ENCODE measurements at places on chromosomes 2 and 18.

DNA sequence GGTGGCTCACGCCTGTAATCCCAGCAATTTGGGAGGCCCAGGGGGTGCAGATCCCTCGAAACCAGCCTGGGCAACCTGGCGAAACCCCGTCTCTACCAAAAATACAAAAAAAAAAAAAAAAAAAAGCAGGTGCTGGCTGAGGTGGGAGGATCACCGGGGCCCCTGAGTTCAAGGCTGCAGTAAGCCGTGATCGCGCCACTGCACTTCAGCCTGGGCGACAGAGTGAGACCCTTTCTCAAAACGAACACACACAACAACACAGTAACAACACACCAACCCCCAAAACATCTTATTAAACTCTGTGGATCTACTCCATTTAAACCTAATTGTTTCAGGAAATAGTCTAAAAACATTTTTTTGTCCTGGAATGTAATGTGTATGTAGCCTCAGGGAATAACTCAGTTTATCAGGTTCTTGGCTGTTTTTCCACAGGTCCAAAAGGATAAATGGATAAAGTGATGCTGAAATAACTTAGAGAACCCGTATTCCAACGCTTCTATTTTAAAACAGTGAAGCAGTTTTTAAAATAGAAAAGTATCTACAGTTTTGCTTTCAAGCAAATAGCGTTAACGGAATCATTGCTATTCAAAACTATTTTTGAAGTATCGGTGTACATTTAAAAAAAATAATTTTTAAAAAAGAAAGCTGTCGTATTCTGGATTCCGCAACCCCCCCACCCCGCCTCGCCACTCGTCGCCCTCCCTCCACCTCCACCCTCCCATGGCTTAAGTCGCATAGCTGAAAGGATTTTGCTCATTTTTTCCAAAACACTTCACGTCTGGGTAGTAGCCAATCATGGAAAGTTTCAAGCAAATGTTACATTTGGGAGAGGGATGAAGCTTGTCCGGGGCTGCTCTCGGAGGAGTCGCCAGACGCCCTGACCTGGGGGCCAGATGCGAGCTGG is 895 bp upstream of the GLS start:
- DNase-seq: no peak

DNA sequence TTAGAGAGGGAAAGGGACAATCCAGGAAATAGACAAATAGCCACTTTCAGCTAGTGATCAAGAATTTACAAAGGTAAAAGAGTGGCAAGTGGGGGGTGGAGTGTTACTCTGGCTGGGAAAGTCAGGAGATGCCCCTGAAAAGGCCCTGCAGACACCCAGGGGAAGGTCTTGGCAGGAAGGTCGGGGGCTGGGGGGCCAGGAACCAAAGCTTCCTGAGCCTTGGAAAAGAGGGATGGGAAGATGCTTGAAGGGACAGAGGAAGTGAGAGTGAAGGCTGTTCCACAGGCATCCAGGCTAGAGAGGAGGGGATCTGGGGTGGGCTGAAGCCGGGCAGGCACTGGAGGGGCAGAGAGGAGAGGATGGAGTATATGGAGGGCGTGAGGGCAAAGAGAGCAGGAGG is 3.9 kb upstream of the TMEM37 start:
- no peak for DNase-seq

DNA sequence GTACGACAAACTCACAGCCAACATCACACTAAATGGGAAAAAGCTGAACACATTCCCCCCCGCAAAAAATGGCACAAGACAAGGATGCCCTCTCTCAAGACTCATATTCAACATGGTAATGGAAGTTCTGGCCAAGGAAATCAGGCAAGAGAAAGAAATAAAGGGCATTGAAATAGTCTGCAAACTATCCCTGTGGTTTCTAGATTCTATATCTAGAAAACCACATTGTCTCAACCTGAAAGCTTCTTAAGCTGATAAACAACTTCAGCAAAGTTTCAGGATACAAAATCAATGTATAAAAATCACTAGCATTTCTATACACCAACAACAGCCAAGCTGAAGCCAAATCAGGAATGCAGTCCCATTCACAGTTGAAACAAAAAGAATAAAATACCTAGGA is 294.6 kb upstream of the CYP26B1 start:
- DNase-seq: no peak

- no peak for DNase-seq
Observed at GRCh38 chr2:20675701-20676352, 8.9 kb downstream of the GDF7 start.

DNA sequence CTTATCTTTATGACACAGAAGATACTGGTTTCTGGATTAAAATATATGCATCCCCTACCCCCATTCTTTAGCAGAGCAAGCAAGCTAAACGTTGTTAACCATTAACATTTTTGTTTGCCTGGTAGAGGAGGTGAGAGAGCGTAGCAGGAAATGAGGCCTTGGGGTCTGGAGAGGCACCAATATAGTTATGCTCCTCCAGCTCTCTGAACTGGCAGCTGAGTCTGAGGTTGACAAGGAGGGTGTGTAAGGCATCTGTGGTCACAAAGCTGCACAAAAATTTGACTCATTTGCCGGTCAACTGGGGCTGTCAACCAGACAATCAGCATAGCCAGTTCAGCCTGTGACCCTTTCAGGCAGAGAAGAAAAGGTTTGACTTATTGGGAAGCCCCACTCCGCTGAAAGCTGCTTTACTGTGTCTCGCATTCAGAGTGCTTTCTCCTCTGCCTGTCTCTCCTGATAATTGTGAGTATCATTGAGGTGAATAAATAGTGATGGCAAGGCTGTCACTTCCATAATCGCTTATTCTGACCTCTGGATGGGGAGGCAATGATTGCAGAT is 647.5 kb upstream of the SETBP1 start:
- DNase-seq: no peak

DNA sequence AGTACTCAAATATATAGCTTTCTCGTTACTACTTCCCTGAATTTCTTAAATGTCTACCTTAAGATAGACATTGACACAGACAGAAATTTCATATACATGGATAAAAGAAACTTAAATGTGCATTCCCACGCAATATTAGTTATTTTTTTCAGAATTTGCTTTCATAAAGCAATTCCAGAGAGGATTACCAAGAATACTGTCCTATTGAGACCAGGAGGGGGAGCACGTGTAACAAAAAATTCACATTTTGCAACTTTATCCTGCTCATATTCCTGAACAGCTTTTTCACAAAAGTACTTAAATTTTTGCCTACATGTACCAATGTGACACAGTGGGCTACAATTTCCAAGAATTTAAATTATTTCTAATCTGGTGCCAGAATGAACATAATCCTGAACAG is 30.7 kb upstream of the ERCC3 start:
- peak; percentile 37 for DNase-seq

GRCh38 chr2:9144046-9144445 is 62.6 kb upstream of the ASAP2 start:
- DNase-seq: no peak

GRCh38 chr2:221156062-221156734 is 415.9 kb downstream of the EPHA4 start:
- peak; percentile 64 for DNase-seq

DNA sequence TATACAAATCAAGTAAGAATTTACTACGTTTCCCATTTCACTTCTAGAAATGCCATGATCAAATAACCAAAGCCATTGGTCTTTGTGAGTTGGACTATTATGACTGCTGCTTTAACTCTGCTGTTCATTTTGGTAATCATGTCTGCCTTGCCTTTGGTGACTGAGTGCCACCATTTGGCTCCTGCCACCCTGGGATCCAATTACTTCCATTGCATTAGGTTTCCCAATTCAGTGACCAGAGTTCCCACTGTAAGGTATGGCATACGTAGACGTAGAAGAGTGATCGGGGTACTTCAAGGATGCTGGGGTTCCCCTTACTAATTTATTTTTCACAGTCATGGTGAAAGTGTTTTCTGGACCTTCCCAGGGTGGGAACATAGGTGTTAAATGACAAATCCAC is 90.1 kb downstream of the SPIRE1 start:
- DNase-seq: no peak

- DNase-seq: no peak
Observed at GRCh38 chr18:36648803-36649202, 180.0 kb downstream of the TPGS2 start.

- DNase-seq: no peak
Observed at GRCh38 chr2:232893834-232894233, 23.8 kb downstream of the SNORC start.

DNA sequence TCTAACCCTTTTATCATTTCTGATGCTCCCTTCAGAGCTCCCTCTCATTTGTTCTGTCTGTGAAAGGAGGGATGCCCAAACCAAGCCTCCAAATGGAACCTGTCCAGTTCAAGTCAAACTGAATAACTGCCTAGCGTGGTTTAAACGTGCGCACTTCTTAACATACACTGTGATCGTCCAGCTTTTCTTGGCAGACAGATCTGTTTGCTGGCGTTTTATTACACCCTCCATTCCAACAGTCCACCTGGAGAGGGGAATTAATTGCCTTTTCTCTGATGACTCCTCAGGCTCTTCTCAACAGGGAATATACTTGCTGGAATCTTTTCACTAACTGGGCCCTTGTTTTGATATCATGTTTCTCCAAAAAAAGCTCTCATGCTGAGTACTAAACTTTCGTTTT is 379.2 kb upstream of the POU3F3 start:
- no peak for DNase-seq

- DNase-seq: peak; percentile 7
Observed at GRCh38 chr2:238636269-238637073, 209.7 kb downstream of the ASB1 start.

DNA sequence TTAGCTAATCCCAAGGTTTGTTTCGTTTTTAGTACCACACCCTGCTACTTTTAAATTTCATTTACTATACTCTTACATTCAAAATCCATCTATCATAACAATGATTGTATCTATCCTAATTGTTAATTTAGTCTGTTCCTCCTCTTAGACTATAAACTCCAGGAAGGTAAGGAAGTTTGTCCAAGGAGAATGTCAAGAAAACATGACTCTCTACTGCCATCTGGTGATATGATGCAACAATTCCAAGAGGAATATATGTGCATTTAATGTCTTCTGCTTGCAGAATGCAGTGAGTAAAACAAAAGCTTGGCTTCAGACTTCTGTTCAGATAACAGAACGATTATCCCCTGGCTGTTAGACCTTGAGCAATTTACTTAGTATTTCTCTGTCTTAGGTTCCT is 1267.1 kb downstream of the LRP1B start:
- peak; percentile 75 for DNase-seq

GRCh38 chr2:201974171-201975100 is 59.2 kb upstream of the FZD7 start:
- no peak for DNase-seq

GRCh38 chr2:95018301-95018700 is 7.2 kb upstream of the MAL start:
- DNase-seq: no peak

- DNase-seq: peak; percentile 78
Observed at GRCh38 chr2:37890893-37891495, 34.1 kb upstream of the RMDN2 start.

DNA sequence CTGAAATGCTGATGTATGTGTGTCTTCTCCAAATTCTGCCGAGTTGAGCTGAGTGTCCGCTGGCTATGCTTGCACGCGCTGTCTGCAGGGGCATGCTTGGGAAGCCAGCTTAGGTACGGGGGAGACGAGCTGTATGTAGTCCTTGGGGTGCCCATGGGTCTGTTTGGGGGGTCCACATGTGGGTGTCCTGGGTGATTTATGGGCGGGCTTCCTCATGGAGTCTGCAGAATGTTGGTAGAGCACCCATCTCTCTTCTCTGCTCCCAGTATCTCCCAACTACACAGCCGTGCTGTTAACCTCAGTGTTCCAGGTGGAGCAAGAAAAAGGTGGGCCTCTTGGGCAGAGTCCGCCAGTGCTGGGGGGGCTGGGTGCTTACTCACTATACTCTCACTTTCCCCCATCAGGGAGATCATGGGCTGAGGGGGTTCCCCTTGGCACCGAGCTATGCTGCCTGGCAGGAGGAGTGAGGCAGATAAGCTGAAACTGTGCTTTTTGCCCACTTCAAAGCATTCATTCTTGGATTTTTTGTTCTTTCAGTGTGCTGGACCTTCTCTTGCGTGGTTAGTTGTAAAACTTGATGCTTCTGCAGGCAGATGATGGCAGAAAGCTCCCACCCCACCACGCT is 128.2 kb upstream of the ALKAL2 start:
- DNase-seq: no peak

DNA sequence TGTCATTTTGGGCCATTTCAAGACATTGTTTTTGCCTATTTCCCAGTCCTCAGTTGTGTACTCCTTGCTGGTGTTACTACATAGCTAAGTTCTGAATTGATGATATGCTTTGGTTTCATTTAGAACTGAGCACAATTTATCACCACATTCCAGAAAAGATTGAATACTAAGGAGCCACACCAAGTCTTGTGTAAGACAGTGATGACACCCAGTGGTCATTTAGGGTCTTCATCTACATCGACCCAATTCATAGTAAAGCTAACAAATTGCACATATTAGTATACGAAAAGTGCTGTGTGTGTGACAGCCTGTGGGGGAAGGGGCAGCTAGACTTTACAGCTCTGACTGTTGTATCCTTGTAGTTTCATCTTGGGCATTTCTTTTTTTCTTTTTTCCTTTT is 10.9 kb upstream of the DLX2 start:
- peak; percentile 40 for DNase-seq

- DNase-seq: no peak
Observed at GRCh38 chr2:36653155-36653554, 43.4 kb upstream of the VIT start.

DNA sequence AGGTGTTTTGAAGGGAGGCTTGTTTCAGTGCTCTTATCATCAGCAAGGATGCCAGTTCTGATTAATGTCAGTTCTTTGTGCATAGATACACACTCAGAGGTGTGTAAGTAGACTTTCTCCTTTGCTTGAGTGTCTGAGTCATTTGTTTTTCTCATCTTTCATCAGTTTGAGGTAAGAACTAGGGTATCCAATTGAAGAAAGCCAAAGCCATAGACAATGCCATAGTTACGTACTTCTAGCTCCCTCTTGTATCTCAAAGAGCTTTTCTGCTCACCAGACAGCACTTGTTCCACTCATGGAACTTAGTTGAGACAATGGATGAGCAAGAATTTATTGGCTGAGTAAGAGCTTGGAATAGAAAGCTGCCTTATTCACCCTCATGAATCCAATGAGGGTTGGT is 520.1 kb downstream of the PIK3C3 start:
- DNase-seq: no peak

GRCh38 chr18:48263192-48263853 is 145.9 kb downstream of the ZBTB7C start:
- no peak for DNase-seq

DNA sequence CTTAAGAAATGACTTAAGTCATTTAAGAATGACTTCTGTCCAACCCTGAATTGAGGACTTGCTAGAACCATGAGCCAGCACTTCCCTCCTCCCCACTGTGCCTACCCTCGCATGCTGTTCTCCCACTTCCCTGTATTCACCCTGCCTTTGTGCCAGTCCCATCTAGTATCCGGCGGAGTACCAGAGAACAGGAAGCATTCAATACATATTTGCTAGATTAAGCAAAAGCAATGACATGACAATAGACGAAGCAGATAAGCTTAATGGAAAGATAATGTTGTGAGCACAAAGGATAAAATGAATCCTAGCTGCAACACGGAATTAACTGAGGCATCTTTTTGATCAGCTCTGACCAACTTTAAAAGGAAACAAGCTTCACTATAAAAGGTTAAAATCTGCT is 328.5 kb downstream of the TDRD15 start:
- peak; percentile 83 for DNase-seq

GRCh38 chr2:3666613-3666975 is 8.6 kb downstream of the ALLC start:
- no peak for DNase-seq

- DNase-seq: no peak
Observed at GRCh38 chr2:180289627-180290026, 282.5 kb upstream of the CWC22 start.

GRCh38 chr2:128403814-128404708 is 85.4 kb upstream of the HS6ST1 start:
- no peak for DNase-seq
